Fibroblast of skin of right quadriceps (primary cell): ENCODE measurements at places on chromosomes 16 and 17.
A peak's percentile ranks its signal among the peaks of the same experiment; 100 is the strongest.

DNA sequence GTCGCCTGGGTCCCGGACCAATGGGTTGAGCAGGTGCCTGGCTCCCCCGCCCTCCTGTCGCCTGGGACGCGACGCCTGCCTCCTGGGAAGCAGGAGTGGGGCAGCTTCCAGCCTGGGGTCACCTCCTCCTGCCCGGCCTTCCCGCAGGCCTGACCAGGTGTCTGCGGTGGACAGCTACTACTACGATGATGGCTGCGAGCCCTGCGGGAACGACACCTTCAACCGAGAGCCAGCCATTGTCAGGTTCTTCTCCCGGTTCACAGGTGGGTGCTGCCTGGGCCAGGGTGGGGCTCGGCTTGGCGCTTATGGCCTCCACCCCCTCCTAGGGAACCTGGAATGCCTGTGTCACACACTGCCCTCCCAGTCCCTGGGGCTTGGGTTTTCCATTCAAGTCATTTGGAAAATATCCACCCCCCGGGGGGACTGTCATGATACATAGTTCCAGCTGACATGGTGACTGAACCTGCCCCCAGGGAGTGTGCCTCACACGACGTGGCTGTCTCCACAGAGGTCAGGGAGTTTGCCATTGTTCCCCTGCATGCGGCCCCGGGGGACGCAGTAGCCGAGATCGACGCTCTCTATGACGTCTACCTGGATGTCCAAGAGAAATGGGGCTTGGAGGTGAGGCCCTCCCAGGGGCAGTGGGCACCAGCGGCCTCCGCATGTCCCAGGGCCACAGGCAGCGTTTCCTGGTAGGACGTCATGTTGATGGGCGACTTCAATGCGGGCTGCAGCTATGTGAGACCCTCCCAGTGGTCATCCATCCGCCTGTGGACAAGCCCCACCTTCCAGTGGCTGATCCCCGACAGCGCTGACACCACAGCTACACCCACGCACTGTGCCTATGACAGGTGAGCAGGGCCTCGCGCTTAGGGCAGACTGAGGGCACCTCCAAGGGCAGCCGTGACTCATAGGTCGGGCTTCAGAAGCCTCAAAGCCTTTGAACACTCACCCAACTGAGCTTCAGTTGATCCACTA, 2.3 kb downstream of the DNASE1 start:
- DNase-seq, result no peak

GRCh38 chr17:58601976-58602375, 87.5 kb upstream of the MTMR4 start:
- DNase-seq, result no peak

- DNase-seq, result no peak
These were observed 4.9 kb upstream of the STAT5A start for GRCh38 chr17:42283241-42284023.

DNA sequence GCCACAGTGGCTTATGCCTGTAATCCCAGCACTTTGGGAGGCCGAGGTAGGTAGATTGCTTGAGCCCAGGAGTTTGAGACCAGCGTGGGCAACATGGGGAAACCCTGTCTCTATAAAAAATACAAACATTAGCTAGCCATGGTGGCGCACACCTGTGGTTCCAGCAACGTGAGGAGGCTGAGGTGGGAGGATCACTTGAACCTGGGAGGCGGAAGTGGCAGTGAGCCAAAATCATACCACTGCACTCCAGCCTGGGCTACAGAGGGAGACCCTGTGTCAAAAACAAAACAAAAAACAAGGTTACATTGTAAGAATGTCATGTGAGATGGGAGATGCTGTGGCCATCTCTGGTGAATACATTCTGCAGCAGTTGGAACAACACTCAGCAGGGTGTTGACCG, 13.5 kb downstream of the DUSP14 start:
- DNase-seq, result no peak

DNA sequence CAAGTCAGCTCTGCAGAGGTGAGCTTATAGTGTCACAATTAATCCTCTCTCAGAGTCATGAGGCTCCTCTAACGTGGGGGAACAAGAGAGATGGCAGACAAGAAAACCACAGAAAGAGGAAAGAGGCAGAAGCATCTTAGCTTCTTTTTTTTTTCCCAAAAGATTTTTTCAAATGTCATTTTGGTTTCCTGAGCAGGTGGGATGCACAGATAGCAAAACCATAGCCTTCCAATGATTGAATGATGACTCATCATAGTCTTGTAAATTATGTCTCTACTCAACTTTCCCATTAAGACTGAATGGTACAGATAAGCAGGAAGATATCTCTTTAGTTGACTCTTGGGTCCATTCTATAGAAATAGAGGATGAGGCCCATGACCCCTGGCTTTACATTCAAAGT, 162.8 kb upstream of the ZFHX3 start:
- no peak for DNase-seq

DNA sequence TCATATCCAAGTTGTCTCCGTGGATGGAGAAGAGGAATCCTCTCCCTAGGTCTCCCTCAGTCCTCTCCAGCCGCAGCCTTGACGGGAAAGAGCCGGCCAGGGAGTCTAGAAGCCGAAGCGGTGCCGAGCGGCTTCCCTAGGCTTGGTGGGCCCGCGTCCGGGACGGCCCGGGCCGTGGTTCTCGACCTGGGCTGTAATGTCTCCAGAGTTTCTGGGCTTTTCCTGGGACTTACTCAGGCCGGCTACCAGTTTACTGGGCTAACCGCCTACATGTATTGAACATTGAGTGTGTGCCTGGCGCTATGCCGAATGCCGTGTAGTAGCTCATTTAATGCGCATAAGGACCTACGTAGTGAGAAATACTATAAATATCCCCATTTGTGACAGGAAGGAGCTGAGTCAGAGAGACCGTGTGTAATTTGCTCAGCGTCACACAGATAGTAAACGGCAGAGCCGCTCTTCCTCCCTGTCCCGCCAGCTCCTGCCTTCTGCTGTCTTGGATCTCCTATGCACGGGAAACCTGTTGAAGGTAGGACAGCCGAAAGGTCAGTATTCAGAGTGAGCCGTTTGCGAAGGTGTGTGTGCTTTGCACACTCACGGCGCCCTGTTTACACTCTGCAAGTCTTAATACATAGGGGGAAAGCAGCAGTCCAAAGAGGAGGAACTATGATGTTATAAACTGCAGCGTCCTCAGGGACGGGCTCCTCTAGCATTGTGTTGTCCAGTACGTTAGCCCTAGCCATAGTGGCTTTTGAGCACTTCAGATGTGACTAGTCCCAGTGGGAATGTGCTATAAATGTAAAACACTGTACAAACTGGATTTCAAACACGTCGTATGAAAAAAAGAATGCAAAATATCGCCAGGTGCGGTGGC, 723 bp upstream of the SPAG5 start:
- peak; percentile 91 for DNase-seq

DNA sequence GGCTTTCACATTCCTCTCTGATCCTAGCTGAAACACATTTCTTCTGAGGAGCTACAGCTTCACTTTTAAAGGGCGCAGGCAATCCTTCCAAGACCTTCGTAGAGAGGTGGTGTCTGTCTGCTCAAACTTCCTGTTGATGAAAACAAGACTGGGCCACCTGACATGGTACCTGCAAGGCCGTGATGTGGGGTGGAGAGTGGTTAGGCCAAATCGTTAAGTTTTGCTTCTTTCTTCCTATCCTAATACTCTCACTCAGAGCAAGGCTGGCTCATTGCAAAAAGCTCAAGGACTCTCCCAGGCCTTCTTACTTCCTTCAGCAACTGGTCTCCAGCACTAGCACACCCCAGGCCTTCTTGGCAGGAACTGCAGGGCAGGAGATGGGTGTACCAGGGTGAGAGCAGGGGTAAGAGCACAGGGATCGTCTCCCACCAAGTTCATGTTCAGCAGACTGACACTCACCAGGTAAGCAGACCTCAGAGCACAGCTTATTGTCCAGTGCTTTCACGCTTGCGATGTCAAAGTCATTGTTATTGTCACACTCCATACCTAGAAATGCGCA, 10.9 kb upstream of the FOXJ1 start:
- DNase-seq, result no peak

DNA sequence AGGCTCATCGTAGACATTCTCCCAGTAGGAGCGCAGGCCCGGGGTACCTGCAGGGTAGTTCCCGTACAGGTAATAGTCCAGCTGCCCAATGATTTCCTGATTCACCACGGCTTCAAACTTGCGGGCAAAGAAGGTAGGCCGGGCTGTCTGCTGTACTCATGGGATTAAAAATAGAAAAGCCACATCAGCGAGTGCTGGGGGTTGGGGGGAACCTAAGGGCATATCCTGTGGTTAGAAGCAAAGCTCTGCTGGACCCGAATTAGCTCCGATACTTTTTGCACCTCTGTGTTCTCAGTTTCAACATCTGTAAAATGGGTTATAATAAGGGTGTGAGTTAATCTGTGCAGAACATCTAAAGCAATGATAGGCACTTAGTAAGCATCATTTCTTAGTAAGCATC, 336.2 kb downstream of the XYLT1 start:
- DNase-seq, result no peak

GRCh38 chr16:27965801-27966200, 97.7 kb downstream of the GSG1L start:
- no peak for DNase-seq

DNA sequence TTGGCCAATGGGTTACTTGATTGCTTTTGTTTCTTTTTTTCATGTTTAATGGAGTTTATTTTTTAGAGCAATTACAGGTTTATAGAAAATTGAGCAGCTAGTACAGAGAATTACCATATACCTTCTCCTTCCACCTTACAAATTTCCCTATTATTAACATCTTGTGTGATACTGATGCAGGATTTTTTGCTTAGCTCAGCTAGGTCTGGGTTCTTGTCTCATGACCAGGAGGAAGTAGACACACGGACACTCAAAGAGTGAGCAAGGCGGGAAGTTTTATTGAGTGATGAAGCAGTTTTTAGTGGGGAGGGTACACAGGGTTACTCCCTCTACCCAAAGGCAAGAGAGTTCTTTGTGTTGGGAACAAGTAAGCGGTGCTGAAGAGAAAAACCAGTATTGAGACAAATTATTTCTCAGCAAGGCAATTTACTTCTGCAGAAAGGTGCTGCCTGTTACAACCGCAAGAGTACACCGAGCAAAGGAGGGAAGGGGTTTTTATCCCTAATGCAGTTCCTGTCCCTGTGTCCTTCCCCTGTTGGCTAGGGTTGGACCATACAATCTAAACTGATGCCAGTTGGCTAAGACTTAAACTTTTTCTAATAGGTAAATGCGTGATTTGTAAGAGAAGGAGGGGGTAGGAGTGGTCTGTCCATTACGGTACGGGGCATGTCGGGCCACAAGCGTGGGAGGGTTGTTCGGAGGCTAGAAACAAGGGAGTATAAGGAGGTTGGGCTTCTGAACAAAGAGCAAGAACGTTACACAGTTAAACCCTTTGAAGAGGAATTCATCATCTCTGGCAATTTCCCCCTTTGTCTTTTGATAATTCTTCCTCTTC, 26.9 kb downstream of the SEC14L1 start:
- DNase-seq, result no peak

DNA sequence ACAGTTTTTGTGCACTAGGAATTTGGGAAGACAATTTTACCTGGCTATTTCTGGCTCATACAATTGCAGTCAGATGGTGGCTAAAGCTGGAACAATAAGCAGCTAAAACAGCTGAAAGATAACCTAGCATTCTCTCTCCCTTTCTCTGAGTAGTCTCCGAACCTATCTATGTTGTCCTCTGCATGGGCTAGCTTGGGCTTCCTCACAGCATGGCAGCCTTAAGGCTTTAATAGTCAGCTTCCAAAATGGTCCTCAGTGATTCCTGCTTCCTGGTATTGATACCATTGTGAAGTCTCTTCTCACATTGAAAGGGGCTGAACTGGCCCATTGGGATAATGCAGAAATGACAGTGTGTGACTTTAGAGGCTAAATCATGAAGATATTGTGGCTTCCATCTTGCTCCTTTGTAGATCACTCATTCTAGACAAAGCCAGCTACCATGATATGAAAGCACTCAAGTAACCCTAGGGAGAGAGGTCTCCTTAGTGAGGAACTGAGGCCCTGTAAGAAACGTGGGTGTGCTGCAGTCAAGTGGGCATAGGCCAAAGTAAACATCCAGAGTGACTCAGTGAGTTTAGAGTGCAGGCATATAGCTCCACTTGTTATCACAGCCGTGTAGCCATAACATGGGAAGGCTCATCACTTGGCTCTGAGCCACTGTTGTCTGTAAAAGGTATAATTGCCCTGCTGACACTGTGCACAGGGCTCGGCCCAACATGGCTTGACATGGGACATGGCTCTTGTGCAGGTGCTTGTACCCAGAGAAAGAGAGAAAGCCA, 5.5 kb upstream of the VKORC1 start:
- DNase-seq, result no peak

DNA sequence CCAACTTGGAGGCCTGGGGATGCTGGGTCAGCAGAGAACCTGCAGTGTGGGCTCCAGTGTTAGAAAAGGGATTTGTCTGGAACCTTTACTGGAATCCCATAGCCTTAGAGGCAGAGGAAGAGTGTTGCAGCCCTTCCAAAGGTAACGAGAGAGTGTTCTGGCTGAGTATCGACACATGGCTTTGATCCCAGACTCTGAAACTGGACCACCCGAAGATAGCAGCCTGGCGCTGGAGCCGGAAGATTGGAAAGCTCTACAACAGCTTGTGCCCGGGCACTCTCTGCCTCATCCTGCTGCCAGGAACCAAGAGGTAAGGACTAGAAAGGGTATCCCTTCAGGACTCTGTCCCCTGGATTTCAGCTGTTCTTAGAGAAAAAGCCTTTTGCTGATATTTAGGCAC, 39.7 kb downstream of the REXO5 start:
- no peak for DNase-seq

- peak; percentile 74 for DNase-seq
These were observed 26.1 kb downstream of the HDAC5 start for GRCh38 chr17:44097110-44097958.

DNA sequence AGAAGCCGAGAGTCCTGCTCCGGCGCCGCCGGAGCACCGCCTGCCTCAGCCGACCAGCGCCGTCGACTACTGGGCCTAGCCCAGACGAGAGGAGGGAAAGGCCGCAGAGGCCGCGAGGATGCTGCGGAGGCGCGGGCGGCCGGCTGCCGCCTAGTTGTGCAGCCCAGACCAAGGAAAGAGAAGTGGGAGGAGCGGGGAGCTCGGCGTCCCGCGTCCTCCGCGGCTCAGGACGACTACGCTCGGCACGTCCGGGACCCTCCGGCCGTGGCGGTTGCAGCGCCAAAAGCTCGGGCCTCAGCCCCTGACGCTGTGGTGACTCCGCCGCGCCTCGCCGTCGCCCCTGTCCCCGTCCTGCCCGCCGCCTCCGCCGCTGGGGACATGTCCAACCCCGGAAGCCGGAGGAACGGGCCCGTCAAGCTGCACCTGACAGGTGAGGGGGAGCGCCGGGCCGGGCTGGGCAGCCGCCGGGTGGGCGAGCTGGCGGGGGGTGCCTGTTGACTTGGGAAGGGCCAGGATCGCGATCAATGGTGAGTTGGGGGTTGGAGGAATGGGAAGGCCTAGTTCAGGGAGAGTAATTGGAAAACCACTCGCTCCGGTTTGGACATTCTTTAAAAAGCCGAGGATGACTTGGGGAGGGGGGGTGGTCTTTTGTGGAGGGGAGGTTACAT, 37.7 kb downstream of the RNF135 start:
- DNase-seq, result peak; percentile 56
